ENCODE measurements at places on chromosomes 2 and 18.

- DNase-seq: no peak
Measured at GRCh38 chr2:219184121-219184520, 6.0 kb downstream of the RETREG2 start.

GRCh38 chr2:204437815-204438756, 107.2 kb upstream of the PARD3B start:
- DNase-seq: no peak

DNA sequence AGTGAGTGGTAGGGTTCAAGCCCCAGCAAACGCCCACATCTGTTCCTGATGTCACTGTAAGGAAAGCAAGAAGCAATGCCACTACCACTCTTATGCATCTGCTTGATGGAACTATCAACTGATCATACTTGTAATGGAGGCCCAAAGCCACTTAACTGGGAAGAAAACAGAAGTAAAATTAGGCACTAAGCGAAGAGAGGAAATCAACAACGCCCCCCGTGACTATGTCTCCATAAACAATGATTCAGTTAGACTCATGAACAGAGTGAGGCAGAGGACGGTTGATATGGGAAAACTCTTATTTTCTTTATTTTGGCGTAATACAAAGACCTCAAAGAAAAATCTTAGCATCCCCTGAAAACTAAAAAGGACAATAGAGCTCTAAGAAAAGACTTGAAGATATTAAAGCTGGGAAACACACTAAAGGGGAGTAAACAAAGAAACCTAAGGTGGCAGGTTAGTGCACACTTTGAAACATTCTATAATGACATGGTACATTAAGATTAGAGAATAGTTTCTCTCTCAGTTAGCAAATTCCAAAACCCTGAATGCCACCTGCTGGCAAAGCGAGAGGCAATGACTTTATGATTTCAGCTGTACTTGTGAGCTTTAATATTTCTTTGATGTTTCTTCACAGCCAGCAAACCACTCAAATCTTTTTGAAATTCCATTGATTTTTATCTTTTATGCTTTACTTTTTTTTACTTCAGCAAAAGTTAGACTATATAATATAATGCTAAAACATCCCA, 86.5 kb downstream of the LRP2 start:
- DNase-seq: no peak

DNA sequence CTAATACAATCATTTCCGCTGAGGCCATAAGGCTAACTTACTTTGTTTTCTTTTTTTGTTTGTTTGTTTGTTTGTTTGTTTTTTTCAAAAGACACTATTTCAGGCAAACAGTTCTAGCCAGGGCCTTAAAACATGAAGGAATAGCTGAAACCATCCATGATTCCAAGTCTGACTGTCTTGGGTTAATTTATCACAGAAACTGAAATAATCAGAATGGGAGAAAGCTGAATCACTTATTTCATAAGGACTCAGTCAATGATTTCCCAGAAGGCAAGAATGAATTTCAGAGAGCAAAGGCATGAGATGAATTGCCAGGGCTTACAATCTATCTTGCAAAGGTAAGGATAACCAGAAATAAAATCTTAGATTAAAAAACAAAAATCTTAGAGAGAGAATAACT, 1315.1 kb downstream of the SUCLG1 start:
- DNase-seq: no peak

DNA sequence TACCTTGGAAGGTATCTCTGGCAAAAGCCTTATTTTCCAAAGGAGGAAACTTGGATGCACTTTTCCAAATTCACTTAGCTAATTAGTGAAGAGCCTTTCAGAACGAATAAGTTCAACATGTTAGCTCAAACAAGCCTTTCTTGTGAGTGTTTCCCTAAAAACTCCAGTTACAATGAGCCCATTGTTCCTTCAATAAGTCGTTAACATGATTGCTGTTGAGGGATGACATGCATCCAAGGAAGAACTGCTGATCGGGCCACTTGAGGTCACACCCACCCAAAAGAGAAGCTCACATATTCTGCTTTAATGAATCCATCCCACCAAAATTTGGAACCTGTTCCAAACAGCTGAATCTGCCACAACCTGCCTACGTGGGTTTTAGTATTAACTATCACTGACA, 48.1 kb upstream of the SLC35G4 start:
- no peak for DNase-seq

Data from stimulated activated CD8-positive, alpha-beta memory T cell treated with anti-CD3 and anti-CD28 coated beads, Interleukin-15, amount 100 ng/mL, for 4 hours (primary cell).